ENCODE measurements at places on chromosomes 5 and 9.

GRCh38 chr9:77455312-77455927 lies 192.7 kb downstream of the GNA14 start:
- no peak for DNase-seq

- no peak for DNase-seq
Measured at GRCh38 chr5:54653956-54654614, 136.5 kb downstream of the SNX18 start.

DNA sequence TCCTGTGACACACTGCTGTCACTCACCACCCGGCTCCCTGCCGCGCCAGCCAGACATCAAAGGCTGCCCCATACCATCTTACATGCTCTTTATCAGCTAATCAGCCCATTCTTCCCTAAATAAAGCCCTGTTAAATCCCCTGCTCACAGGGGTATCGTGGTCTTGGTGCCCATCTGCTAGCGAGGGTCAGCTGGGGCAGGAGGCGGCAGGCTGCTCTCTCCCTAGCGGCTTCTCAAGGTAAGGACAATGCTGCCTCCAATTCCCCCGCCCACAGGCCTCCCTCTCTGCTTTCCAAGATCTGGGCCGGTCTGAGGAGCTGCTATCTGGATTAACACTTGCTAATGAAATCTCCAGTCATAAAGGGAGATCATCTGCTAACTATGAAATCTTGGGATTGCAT lies 26.8 kb downstream of the BARHL1 start:
- no peak for DNase-seq

GRCh38 chr5:35438786-35439185 lies 178.9 kb upstream of the SPEF2 start:
- no peak for DNase-seq

GRCh38 chr9:115198001-115198400 lies 80.0 kb upstream of the TNC start:
- peak; percentile 48 for DNase-seq

- no peak for DNase-seq
Measured at GRCh38 chr5:113809626-113810025, 296.1 kb downstream of the YTHDC2 start.

GRCh38 chr5:151719228-151720000 lies 32.7 kb upstream of the SPARC start:
- peak; percentile 48 for DNase-seq

DNA sequence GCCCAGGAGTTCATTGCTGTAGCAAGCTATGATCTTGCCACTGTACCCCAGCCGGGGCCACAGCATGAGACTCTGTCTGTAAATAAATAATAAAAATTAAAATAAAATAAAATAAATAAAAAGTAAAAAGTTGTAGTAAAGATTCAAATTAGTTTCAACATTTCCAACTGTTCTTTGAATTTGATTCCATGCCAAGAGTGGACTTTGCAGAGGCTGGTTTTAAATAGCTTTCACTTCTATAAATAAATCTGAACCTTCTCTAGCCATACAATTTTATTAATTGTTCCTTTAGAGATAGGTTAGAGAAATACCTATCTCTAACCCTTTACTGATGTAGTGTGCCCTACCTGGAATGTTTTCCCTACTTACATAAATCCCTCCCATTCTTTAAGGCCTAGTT lies 129.7 kb upstream of the SLIT3 start:
- no peak for DNase-seq

GRCh38 chr9:87684627-87685219 lies 41.2 kb upstream of the CTSL start:
- DNase-seq: peak; percentile 40

Measured in pons (tissue), 1 donor.